Activated naive CD4-positive, alpha-beta T cell (primary cell): ENCODE measurements at places on chromosomes 7 and 10.

DNA sequence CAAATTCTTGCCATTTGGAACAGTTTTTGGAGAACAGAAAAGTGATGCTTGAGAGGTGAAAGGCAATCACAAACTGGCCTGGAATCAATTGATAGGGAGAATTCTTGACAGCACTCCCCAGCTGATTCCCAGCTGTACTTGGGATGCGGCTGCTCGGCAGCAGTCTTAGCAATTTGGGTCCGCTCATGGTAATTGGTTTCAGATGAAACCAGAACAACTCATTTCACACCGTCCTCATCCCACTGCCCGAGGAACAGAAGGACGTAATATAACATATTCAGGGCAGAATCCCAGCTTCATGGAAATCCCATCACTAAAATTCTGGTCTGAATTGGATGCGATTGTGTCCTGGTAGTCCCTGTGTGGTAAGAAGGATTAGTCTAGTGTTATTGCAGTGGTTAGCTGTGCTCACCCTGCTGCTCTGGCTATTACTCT lies 223.3 kb upstream of the FERD3L start:
- DNase-seq, result no peak

DNA sequence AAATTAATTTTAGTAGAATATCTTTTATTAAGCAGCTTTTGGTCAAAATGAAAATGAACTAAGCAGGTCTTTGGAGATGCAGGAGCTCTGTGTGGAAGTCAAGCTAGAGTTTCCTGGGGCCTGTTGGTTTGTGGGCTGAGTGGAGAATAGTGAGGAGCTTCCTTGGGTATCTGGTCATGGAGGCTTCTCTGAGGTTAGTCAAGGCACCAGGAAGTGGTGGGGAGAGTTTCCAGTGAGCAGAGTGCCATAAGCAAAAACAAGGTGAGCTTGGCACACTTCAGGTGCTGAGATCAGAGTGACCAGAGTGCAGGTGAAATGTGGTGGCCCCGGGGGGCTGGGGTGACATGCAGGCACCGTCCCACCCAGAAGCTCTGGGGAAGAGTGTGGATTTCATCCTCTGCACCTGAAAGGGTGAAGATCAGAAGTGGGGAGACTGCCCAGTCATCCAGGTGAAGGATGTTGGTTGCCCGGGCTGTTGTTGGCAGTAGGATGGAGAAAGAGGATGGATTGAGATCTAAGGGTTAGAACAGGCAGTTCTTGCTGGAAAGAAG lies 77.4 kb downstream of the WDR37 start:
- no peak for DNase-seq

GRCh38 chr7:108327353-108327752 lies 128.9 kb downstream of the NRCAM start:
- DNase-seq, result no peak

DNA sequence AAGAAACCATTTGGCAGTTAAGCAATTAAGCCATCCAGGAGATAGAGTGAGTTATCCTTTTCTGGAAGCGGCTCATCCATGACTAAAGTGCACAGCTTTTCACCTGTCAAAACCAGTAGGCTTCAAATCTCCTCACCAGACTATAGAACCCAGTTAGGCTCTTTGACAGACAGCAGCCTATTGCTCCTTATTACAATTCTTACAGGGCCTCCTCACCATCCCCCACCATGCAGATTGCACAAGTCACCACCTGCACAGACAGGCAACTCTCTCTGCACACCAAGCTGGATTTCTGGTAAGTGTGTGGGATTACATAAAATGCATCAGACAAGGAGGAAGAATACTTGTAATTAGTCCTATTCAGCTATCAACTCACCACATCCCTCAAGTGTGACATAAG lies 301.6 kb downstream of the SNX13 start:
- DNase-seq, result no peak

DNA sequence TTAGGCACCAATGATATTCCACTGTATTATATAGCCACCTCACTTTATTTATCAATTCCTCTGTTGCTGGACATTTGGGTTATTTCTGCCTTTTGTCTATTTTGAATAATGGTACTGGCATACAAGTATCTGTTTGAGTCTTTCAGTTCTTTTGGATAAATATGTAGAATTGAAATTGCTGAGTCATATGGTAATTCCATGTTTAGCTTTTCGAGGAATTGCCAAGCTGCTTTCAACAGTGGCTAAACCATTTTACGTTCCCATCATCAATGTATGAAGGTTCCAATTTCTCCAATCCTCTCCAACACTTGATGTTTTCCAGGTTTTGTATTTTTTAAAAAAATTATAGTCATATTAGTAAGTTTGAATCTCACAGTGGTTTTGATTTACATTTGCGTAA lies 42.3 kb downstream of the JMJD1C start:
- no peak for DNase-seq

DNA sequence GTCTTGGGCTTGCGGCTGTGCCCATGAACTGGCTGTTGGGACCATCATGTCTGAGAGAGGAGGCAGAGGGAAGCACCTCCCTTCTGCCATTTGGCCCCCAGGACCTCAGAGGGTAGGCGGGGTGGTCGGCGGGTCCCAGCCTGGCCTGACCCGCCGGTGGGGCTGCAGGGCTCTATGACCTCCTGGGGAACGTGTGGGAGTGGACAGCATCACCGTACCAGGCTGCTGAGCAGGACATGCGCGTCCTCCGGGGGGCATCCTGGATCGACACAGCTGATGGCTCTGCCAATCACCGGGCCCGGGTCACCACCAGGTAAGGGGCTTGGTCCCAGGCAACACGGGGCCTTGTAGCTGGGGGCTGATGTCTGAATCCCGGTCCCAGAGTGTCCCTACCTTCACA lies 14.1 kb downstream of the SUMF2 start:
- no peak for DNase-seq

GRCh38 chr10:86391986-86392722 lies 25.6 kb upstream of the GRID1 start:
- DNase-seq, result no peak

- DNase-seq, result no peak
These were observed 81.6 kb upstream of the INSYN2A start for GRCh38 chr10:127278001-127278400.

GRCh38 chr7:131904760-131905327 lies 348.4 kb upstream of the PODXL start:
- no peak for DNase-seq

GRCh38 chr7:112869111-112869774 lies 79.0 kb upstream of the TMEM168 start:
- DNase-seq, result no peak

DNA sequence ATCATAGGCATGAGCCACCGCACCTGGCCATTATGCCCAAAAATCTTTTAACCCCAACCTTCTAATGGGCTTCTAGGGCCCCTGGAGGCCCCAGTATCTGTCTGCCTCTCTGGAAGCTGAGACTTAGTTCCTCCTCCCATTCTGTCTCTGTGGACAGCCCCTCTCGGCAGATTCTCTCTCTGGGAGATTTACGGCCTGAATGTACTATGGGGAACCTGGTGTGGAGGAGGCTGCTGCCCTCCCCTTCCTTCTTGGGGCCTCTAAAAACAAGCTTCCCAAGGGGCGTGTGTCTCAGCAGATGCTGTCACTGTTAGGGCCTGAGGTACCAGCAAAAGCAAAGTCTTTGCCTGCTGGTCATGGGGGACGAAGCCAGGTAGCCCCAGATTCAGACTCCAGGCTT lies 35.8 kb upstream of the PRKAR1B start:
- no peak for DNase-seq

DNA sequence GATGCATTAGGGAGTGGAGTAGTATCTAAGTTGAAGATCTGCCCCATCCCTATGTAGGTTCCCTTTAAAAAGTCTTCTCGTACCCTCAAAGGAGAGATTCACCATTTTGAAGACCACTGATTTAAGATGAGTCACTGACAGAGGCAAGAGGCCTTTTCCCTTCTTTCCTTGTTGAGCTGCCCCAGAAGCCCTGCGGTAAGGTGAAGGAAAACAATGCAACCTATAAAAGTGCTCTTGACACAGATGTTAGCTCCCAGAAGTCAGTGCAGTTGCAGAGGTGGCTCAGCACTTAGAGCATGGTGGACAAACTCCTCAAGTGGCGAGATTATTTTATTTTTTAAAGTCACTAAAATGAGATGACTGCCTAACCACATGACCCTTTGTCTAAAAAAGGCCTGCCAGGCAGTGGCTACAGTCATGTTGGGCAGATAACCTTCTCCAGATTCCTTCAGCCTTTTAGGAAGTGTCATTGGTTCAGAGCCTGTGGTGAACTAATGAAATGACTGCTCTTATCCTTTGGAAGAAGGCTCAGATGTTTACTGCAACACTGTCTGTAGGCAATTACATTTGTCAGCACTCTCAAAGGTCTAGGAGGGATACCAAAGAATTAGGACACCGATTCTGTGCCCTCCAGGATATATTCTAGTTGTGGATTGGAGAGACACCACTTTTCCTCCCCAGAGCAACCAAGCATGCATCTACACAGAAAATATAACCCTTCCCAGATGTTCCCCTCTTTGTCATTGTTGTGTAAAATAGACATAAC lies 88.7 kb downstream of the ARID5B start:
- no peak for DNase-seq

GRCh38 chr7:108406222-108406890 lies 49.9 kb downstream of the NRCAM start:
- DNase-seq, result no peak

- DNase-seq, result peak; percentile 48
These were observed 170.2 kb downstream of the FAM107B start for GRCh38 chr10:14604181-14605142.

DNA sequence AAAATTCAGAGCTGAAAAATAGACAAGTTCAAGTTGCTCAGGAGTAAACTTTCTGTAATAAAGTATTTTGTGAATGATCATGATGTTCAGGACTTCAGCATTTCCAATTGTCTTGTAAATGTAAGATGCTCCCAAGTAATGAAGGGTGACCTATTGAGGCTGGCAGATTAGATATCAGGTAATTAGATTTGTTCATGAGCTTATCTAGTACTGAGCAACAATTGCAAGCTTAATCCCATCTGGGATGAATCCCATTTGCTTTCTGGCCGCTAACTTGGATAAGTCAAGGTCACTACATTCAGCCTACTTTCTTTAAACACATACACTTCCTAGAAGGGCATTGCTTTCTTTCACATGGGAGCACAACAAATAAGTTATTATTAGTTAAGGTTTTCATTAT lies 82.4 kb upstream of the ITGB1 start:
- DNase-seq, result no peak
